ENCODE measurements at places on chromosomes 3 and 15. TPM values are rescaled to one million over a fixed set of nuclear protein-coding genes. Genes with fewer than 3 reads are reported as not detected.

- no peaks in the 10 kb centered on the region for H3K4me1 ChIP-seq
- H3K4me3 ChIP-seq = no peak overlapping the region
- H3K36me3 ChIP-seq = no peaks in the 10 kb centered on the region
- H3K27me3 ChIP-seq = peaks cover 8% of the 10 kb centered on the region
- DNase-seq = no peak
Measured at GRCh38 chr3:150984066-150984465, 11.5 kb upstream of the CLRN1 start.

PP2D1 gene
- not detected for total RNA-seq

DNA sequence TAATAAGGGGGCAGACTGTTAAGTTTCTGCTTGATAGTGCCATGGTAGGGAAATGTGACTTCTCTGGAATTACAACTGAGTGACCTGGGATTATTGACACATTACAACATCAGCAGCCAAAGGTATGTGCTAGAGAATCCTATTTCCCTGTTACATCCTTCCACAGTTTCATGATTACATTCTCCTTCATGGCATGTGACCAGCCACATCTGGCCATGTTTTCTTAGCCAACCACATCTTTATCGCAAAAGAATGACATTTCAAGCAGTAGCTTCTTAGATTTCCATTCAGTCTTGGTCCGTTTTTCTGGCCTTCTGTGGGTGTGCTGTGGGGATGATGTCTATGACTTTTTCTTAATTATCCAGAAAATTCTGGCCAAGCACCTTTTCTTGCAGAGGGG is 45.4 kb upstream of the CTDSPL start:
- no peak overlapping the region for H3K27ac ChIP-seq
- H3K36me3 ChIP-seq = peaks cover 24% of the 10 kb centered on the region
- H3K4me1 ChIP-seq = peaks cover 56% of the 10 kb centered on the region
- H3K27me3 ChIP-seq = no peaks in the 10 kb centered on the region
- DNase-seq = no peak

DNA sequence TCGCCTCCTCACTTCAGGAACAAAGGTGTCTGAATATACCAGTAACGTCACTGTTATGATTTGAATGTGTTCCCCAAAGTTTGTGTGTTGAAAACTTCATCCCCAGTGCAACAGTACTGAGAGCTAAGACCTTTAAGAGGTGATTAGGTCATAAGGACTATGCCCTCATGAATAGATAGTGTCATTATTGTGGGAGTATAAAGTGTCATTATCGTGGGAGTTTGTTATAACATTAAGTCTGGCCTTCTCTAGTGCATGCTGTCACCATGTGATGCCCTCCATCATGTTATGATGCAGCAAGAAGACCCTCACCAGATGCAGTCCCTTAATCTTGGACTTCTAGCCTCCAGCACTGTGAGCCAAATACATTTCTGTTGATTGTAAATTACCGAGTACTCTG is 53.7 kb upstream of the TLE3 start:
- H3K4me1 ChIP-seq = peaks cover 48% of the 10 kb centered on the region
- H3K27ac ChIP-seq = no peak overlapping the region
- H3K36me3 ChIP-seq = no peaks in the 10 kb centered on the region
- no peak overlapping the region for H3K4me3 ChIP-seq
- no peak for DNase-seq

GCNT3 gene
- 0.14 TPM for total RNA-seq

DNA sequence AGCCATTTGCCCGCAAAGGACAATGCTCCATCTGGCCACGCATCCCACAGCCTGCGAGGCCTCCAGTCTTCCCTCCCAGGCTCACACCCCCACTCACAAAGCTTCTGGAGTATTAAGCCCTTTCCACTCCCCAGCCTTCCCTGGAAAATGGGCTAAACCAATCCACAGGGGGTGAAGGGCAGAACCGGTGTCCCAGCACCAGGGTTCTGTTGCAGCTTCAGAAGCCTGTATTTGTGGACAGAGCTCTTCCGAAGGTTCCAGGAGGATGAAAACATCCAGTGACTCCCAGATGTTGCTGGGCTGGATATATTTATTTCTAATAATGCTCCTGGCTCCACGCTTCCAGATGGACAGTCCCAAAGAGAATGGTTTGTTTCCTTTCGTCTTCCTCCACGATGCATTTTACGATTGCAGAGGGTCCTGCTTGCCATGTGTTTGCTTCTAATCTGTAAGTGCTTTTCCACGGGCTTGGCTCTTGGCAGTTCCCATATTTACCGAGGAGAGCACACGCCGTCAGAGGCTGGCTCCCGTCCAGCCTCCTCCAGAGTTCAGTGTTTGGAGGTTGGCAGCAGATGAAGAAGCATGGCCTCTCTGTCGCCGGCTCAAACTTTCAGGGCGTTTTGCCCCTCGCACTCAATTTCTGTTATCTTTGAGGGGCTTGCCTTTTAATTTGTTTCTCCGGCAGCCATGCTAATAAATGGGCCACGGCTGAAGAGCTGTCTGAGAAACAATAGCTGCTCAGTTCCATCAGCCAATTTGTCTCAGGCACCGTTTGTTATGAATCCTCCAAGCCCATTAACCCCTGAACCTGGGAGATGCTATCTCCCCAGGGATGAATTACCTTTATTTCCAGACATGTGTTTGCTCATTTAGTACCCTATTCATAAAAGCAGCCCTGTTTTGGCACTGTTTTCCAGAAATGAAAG is 367.9 kb upstream of the PROK2 start:
- no peaks in the 10 kb centered on the region for H3K36me3 ChIP-seq
- H3K4me3 ChIP-seq = peak overlapping the region; percentile 53
- peak overlapping the region; percentile 60 for H3K27ac ChIP-seq
- no peaks in the 10 kb centered on the region for H3K27me3 ChIP-seq

- no peaks in the 10 kb centered on the region for H3K27me3 ChIP-seq
- no peak overlapping the region for H3K4me3 ChIP-seq
- H3K36me3 ChIP-seq = peaks cover 100% of the 10 kb centered on the region
- H3K27ac ChIP-seq = no peak overlapping the region
- peaks cover 70% of the 10 kb centered on the region for H3K4me1 ChIP-seq
Measured at GRCh38 chr3:15044326-15044725, 20.8 kb downstream of the MRPS25 start.

TF gene
- total RNA-seq = 1.3 TPM

ATP13A5 gene
- not detected for total RNA-seq

PLA2G4D gene
- total RNA-seq = not detected

DNA sequence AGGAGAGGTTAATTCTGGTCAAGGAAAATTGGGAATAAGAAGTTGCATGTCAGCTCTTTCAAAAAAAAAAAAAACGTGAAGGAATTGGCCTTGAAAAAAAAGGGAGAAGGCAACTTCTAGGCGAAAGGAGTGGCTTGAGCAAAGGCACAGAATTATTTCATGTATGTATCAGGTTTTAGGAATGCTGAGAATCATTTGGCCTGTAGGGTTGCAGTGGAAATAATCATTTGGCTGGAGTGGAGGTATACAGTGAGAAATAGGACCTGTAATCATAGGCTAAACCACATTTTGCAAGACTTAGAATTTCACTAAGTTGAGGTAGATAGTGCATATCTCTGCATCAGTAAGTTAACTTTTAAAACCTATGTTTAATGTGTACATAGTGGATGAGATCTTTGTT is 54.9 kb downstream of the EPHA6 start:
- H3K27me3 ChIP-seq = no peaks in the 10 kb centered on the region
- H3K36me3 ChIP-seq = no peaks in the 10 kb centered on the region

- H3K4me3 ChIP-seq = no peak overlapping the region
- H3K4me1 ChIP-seq = no peaks in the 10 kb centered on the region
- DNase-seq = no peak
- no peak overlapping the region for H3K27ac ChIP-seq
- H3K27me3 ChIP-seq = peaks cover 2% of the 10 kb centered on the region
Measured at GRCh38 chr3:184419171-184419570, 39.3 kb downstream of the CHRD start.

RYR3 gene
- total RNA-seq = 0.08 TPM

DNA sequence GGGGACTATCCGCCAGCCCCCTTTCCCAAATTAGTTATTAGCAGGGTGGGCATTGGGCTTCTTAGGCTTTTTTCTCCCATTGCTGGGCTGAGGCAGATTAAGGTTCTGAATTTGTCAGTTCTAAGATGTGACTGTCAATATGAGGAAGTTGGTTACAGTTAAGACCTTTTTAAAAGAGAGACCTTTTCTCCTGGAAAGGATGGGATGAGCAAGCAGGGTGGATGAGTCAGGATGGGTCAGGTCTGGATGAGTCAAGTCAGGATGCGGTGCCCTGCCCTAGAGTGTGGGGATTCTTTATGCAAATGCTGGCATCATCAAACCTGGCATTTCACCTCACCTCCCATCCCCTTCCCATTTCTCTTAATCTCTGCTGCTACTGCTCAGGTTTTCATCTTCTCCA is 1.9 kb downstream of the AEN start:
- DNase-seq = no peak
- H3K4me1 ChIP-seq = peaks cover 56% of the 10 kb centered on the region
- no peak overlapping the region for H3K27ac ChIP-seq
- H3K36me3 ChIP-seq = peaks cover 18% of the 10 kb centered on the region
- no peaks in the 10 kb centered on the region for H3K27me3 ChIP-seq

DNA sequence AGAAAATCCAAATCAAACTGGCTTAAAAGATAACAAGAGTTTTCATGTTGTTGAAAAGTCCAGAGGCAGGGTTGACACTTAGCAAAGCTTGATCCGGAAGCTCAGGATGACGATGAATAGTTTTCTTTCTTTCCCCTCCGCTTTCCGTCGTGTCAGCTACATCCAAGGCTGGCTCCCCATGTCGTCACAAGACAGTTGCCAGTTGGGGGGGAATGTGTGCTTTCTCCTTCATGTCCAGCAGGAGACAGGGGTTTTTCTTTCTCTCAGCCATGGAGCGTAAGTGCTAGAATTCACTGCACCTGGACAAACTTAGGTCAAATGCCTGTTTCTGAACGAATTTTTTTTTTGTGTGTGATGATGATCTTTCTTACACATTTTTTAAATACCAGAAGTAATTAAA is 273.8 kb upstream of the RGMA start:
- no peak for DNase-seq
- H3K4me1 ChIP-seq = no peaks in the 10 kb centered on the region
- H3K4me3 ChIP-seq = no peak overlapping the region
- peaks cover 56% of the 10 kb centered on the region for H3K27me3 ChIP-seq
- H3K27ac ChIP-seq = no peak overlapping the region

- H3K4me1 ChIP-seq = peaks cover 58% of the 10 kb centered on the region
- H3K4me3 ChIP-seq = no peak overlapping the region
- DNase-seq = no peak
- H3K27ac ChIP-seq = peak overlapping the region; percentile 89
- H3K36me3 ChIP-seq = peaks cover 34% of the 10 kb centered on the region
Measured at GRCh38 chr3:179734497-179735281, 81.8 kb downstream of the USP13 start.

CTXN2 gene
- not detected for total RNA-seq

- H3K36me3 ChIP-seq = no peaks in the 10 kb centered on the region
- H3K4me3 ChIP-seq = no peak overlapping the region
- no peaks in the 10 kb centered on the region for H3K4me1 ChIP-seq
- DNase-seq = no peak
- H3K27ac ChIP-seq = no peak overlapping the region
- no peaks in the 10 kb centered on the region for H3K27me3 ChIP-seq
Measured at GRCh38 chr3:99776516-99777209, 41.0 kb upstream of the CMSS1 start.

DNA sequence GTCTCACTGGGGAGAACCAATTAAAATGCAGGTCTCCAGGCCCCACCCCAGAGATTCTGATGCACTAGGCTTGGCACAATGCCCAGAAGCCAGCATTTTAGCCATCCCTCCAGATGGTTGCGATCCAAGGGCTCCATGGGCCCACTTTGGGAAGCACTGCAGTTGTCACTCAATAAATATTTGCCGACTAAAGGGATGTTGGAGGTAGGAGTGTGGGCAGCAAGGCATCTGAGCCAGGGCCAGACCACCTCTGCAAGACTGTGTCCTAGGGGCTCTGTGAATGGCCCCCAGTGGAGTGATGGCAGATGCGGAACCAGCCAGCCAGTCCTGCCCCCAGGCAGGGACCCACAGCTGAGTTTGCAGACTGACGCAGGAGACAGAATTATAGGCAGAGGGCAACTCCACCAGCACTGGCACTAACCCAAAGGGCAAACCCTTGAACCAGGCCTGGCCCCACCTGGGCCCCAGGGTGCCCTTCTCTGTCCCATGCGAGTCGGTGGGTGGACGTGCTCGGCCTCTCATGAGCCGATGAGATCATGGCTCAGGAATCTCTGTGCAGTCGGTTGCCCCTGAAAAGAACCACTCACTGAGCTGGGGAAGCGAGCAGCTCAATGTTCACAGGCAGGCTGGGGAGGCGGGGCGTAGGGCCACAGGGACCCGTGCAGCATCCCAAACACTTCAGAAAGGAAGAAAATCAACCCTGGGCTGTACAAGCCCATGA is 49.7 kb downstream of the SEMA5B start:
- H3K27ac ChIP-seq = peak overlapping the region; percentile 92
- H3K4me3 ChIP-seq = no peak overlapping the region
- no peaks in the 10 kb centered on the region for H3K36me3 ChIP-seq
- peaks cover 76% of the 10 kb centered on the region for H3K4me1 ChIP-seq
- no peaks in the 10 kb centered on the region for H3K27me3 ChIP-seq

FANCD2 gene
- total RNA-seq = 0.77 TPM

DNA sequence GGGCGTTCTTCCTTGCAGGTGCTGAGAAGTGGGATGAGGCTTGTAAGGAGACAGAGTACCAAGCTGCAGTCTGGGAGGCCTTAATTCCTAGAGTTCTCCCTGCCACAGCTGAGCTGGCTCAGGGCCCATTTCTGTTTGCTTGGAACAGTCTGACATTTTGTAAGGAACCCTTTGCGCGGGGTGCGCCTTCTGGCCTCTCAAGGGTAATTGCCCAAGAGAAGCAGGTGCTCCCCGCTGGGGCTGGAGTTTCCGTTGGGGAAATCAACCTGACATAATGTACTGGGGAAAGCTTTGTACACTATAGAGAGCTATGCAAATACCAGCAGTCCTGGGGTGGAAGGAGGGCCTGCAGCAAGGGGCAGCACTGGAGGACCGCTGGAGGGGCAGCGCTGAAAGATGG is 83.6 kb downstream of the HMG20A start:
- no peak for DNase-seq
- no peaks in the 10 kb centered on the region for H3K36me3 ChIP-seq
- no peak overlapping the region for H3K27ac ChIP-seq
- no peak overlapping the region for H3K4me3 ChIP-seq
- no peaks in the 10 kb centered on the region for H3K27me3 ChIP-seq

DNA sequence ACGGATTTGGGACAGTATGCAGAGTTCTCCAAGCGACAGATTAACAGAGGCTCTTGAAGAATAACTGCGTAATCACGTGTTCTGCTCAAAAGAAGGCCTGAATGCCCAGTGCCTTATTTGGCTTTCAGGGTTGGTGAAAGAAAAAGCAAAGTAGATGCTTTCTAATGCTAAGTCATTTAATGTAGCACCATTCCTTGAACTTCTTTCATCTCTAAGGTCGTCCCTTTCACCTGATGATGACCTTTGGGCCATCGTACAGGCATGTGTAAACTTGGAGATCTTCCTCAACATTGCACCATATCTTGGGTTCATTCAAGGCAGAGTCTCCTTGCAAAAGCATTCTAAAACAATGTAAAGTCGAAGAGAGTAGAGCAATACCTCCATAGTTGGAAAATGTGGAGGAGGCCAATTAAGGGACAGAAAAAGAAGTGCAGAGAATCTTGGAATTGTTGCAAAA is 48.9 kb downstream of the TMEM44 start:
- peaks cover 40% of the 10 kb centered on the region for H3K4me1 ChIP-seq
- peaks cover 6% of the 10 kb centered on the region for H3K36me3 ChIP-seq
- peak overlapping the region; percentile 84 for H3K4me3 ChIP-seq
- no peak for DNase-seq

GRCh38 chr3:6732807-6733206 is 128.1 kb upstream of the GRM7 start:
- H3K27ac ChIP-seq = no peak overlapping the region
- H3K4me3 ChIP-seq = no peak overlapping the region
- H3K27me3 ChIP-seq = no peaks in the 10 kb centered on the region
- no peaks in the 10 kb centered on the region for H3K4me1 ChIP-seq
- H3K36me3 ChIP-seq = no peaks in the 10 kb centered on the region
- DNase-seq = no peak

GRCh38 chr3:60553144-60553543 is 698.1 kb downstream of the FHIT start:
- no peaks in the 10 kb centered on the region for H3K27me3 ChIP-seq
- no peaks in the 10 kb centered on the region for H3K4me1 ChIP-seq
- no peak for DNase-seq

Measured in left ventricle myocardium inferior (tissue), 1 donor.